Tibial artery (tissue), 4 donors: ENCODE measurements at places on chromosomes 2 and 18.

- DNase-seq, result no peak
Measured at GRCh38 chr2:227848586-227848985, 22.8 kb upstream of the DAW1 start.

- DNase-seq, result no peak
Measured at GRCh38 chr2:233728723-233729301, at the start of gene UGT1A3. UGT1A3 (plus strand) TSS chr2:233729042; CDS start chr2:233729127, 85 bp downstream.

DNA sequence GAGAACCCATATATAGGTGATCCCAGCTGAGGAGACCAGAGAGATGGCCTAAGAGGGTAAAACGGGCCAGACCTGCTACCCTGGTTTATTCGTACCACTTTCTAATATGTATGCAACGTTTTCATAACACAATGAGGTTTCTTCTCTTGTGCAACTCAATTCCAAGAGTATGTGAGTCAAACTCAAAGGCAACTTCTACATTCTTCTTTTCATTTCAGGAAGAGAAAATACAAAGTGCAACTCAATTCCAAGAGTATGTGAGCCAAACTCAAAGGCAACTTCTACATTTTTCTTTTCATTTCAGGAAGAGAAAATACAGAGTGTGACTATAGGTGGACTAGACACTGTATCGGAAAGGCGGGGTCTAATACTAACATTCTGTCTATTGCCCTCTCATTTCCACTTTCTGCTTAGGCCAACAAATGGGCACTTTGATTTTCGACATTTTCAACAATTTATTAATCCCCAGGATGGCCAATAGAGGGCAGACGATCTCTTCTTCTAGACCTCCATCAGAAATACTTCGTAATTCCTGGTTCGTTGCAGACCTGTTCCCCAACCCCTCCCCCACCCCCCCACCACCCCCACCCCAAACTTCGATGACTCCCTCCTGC, 3.7 kb upstream of the CRIM1 start:
- no peak for DNase-seq

GRCh38 chr2:178359192-178359912, 91.6 kb downstream of the PRKRA start:
- DNase-seq, result no peak

GRCh38 chr2:46647766-46648742, 168.7 kb downstream of the TMEM247 start:
- no peak for DNase-seq

DNA sequence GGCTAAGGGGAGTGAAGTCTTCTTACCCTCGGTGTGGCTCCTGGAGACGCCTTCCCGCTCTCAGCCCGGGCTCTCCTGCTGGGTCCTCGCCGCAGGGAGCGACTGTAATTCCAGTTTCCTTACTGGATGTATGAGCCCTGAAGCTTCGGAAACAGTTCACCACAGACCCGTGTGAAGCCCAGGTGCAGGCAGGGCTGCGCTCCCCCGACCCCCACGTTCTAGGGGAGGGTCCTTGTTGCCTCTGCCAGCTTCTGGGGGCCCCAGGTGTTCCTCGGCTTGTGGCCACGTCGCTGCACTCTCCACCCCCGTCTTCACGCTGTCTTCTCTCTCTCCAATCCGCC, 5.1 kb upstream of the ASB1 start:
- no peak for DNase-seq

GRCh38 chr18:7174344-7175095, 56.4 kb upstream of the LRRC30 start:
- DNase-seq, result no peak

GRCh38 chr2:61645911-61646310, 107.8 kb upstream of the XPO1 start:
- no peak for DNase-seq

GRCh38 chr18:55685638-55686037, 97.6 kb upstream of the TCF4 start:
- no peak for DNase-seq

- peak; percentile 69 for DNase-seq
Measured at GRCh38 chr2:240995041-240996021, 3.1 kb upstream of the SNED1 start.

DNA sequence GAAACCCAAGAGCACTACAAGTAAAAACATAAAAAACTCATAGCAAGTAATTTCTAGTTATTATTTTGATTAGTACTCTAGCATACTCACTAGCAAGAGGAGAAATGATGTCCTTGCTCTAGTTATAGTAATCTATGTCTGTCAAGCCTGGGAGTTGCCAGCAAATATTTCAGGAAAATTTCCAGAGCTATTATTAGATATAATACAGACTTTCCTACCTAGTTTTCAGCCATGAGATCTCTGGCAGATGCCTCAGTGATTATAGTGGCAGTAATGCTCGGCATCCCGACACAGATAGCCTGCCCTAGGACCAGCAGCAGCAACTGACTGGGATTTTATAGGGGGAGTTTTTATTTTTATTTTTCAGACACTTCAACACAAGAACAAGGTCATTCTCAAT, 224.4 kb downstream of the ZNF385B start:
- DNase-seq, result no peak

GRCh38 chr2:69065735-69066336, 52.9 kb downstream of the ANTXR1 start:
- DNase-seq, result no peak

- no peak for DNase-seq
Measured at GRCh38 chr2:26175466-26176278, 2.8 kb downstream of the GAREM2 start.

DNA sequence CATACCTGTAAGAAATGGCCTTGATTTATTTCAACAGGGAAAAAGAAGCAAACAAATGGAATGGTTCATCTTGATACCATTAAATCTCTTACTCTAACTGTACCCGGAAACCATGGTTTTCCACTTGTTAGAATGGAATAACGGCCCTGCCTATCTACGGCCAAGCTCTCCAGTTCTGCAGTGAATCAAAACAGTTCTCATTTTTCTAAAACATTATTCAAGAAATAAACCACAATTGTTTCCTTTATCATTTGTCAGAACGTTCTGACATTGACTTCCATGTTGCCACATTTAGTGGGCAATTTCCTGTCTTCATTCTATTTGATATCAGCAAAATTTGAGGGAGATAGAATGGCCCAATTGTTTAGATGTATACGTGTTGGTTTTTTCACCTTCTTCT, 118.8 kb upstream of the CDH19 start:
- no peak for DNase-seq

- no peak for DNase-seq
Measured at GRCh38 chr2:171142398-171142797, 18.3 kb downstream of the TLK1 start.

- DNase-seq, result no peak
Measured at GRCh38 chr2:184261818-184262217, 336.5 kb upstream of the ZNF804A start.

DNA sequence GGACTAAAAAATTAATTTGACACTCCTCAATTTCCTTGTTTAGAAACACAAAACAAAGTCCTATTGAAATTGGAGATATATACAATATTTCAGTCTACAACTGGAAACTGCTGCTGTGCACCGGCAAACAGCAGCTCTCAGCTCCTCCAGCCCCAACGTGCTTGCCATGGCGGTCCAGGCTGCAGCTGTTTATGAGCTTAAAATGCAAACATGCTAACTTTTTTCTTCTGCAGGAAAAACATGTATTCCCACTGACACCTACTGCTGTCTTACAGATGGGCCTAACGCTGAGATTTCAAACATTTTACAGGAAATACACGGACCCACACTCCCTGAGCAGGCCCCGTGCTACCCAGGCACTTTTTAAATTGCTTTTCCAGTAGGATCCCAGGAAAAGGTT, 195.5 kb downstream of the BCL11A start:
- no peak for DNase-seq

GRCh38 chr2:28588292-28588670, 92.4 kb downstream of the PLB1 start:
- no peak for DNase-seq

- no peak for DNase-seq
Measured at GRCh38 chr2:201793631-201794030, 12.7 kb upstream of the CDK15 start.

DNA sequence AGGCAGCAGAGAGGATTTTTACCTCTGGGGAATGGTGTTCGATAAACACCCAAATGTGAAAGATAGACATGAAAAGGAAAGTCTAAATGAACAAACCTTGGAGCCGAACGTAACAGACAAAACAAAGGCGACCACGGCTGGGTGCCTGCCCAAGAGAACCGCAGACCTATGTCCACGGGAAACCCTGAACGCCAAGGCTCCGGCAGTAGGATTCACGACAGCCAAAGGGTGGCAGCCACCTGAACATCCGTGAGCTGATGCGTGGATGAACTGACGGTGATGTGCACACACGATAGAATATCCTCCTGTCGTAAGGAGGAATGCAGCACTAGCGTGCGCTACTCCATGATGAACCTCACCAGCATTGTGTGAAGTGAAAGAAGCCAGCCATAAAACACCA, 85.6 kb downstream of the MBP start:
- no peak for DNase-seq

DNA sequence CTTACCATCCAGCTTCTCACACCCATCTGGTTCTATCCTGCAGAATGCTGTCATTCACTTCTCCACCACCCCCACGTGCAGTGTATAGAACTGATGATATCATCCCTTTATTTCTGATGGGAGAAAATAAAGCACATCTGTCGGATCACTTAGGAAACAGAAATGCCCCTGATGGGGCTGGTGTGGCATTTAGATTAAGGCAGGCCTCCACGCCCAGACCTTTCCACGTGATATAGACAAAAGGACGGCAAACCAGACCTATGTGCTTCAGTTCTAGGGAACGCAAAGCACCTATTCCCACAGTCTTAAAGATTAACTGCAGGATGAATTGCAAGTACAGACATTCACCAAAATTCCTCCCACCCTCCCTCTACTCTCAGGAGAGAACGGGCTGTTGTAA, 27.6 kb upstream of the CABLES1 start:
- no peak for DNase-seq

- DNase-seq, result no peak
Measured at GRCh38 chr2:109326306-109326705, 197.3 kb downstream of the SH3RF3 start.
